ENCODE measurements at places on chromosomes 6 and 20.

- DNase-seq: no peak
Measured at GRCh38 chr6:63644668-63645326, 9.2 kb downstream of the PHF3 start.

DNA sequence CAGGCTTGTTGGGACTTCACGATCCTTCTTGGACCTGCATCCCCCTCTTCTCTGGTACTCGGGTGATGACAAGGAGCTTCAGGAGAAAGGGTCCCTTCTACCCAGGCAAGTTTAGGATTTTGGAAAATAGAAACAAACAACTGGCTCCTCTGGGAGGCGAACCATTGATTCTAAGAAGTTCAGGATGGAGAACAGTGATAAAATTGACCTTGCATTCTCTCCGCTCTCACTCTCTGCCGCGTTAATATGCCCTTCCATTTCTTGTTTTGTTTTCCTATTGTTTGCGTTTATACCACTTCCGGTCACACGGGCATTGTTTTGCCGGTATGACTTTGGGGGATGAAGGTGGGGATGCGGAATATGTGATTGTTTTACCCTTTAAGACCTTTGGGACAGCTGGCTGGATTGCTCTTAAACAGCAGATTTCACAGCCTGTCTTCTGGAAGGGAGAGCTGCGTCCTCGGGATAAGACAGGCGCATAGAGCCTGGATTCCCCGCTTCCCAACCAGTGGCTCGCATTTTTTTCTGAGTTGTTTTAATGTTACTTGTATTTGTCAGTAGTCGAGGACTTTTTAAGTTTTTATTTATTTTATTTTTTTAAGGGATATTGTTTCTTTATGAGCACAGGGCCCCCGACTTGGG, 144.3 kb upstream of the ZNF184 start:
- no peak for DNase-seq

- DNase-seq: no peak
Measured at GRCh38 chr20:23155141-23155590, 69.0 kb upstream of the CD93 start.

GRCh38 chr20:47355489-47356219, 845 bp downstream of the ZMYND8 start:
- no peak for DNase-seq

DNA sequence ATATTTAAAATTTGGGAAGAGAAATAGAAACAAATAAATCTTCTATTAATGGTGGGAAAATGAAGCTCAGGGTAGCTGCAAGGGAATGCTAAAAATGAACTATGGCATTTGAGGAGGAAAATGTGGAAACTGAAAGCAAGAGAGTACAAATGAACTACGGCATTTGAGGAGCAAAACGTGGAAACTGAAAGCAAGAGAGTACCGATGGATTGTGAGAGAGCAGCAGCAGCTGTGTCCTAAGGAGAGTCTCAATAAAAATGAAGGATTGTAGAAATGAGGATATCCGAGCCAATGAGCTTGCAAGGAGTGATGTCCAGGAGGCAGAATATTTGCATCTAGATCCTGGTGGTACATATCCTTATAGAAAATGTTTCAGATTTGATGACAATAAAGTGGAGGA, 547.1 kb upstream of the ZNF337 start:
- no peak for DNase-seq

GRCh38 chr6:25147223-25147622, 132.0 kb upstream of the CARMIL1 start:
- DNase-seq: no peak

GRCh38 chr6:95117236-95117635, 460.1 kb upstream of the MANEA start:
- DNase-seq: no peak

DNA sequence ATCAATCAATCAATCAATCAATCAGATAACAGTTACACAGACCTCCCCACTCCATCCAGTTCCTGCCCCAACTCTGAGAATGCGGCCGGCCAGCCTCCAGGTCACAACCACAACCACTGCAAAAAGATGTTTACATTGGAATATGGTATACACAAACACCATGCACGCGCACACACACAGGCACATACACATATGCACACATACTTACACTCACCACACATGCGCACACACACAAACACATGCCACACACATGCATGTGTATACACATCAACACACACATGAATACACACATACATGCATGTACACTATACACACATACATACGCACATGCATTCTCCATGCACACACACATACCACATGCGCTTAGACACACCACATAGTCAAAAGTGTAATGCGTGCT, 131.1 kb downstream of the PXDC1 start:
- no peak for DNase-seq

DNA sequence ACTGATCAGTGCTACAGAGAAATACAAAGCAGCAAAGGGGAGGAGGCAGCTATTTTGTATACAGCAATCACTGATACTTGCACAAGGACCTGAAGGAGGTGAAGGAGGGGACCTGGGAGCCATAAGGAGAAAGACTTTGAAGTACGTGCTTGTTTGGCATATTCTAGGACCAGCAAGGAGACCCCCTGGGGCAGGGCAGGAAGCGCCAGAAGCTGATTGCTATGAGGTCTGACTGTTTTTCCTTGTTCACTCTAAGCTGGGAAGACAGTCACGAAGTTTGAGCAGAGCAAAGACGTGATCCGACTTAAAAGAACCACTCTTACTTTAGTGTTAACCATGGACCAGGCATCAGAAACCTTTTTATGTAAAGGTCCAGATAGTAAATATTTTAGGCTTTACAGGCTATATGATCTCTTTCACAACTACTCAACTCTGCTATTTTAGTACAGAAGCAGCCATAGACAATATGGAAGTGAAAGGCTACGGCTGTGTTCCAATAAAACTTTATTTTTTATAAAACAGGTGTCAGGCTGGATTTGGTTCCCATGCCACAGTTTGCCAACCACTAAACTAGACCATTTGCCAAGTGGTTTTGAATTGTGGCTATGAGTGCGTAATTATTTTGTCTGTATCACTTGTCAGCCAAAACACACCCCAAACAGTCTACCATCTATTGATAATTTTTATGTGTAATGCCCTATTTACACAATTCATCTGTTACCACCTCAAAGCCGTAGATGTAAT, 217.9 kb downstream of the PRL start:
- DNase-seq: no peak

- DNase-seq: no peak
Measured at GRCh38 chr20:15774926-15775325, 798.3 kb downstream of the KIF16B start.

- no peak for DNase-seq
Measured at GRCh38 chr6:34094474-34095135, 51.3 kb downstream of the GRM4 start.

DNA sequence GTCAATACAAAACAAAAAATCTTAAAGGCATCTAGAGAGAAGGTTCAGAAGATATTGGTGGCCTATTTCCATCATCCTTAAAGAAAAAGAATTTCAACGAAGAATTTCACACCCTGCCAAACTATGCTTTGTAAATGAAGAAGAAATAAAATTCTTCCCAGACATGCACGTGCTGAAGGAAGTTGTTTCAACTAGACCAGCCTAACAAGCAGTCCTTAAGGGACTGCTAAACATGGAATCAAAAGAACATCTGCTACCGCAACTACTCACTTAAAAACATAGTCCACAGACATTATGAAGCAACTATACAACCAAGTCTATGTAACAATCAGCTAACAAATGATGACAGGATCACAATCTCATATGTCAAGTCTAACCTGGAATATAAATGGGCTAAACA, 584.9 kb upstream of the PTCHD4 start:
- no peak for DNase-seq

- no peak for DNase-seq
Measured at GRCh38 chr6:37054580-37054979, 49.1 kb downstream of the FGD2 start.

- no peak for DNase-seq
Measured at GRCh38 chr6:51738614-51739013, 348.8 kb downstream of the PKHD1 start.

GRCh38 chr6:157036245-157036711, 259.1 kb downstream of the ARID1B start:
- no peak for DNase-seq

DNA sequence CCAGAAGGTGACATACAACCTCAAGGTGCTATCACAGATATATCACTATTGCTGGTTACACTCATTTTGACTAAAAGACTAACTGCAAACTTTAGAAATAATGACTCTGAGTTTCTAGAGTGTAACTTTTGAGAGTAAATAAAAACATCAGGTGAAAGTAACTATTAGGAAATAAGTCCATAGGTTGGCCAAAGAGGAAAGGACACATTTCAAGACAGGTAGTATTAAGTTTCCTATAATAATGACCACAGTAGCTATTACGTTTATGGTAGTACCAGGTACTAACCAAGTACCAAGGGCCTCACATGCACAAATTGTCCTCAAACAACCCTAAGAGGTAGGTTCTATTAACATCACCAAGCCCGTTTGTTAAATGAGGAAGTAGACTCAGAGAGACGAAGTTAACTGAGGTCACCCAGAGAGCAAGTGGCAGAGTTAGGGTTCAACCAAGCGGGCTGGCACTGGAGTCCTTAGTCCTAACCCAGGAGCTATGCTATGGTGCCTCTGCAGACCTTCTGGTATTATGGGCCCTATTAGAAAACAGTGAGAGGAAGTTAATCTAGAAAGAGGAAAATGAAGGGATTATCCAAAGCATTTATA, 36.8 kb downstream of the HEBP2 start:
- DNase-seq: no peak

- DNase-seq: no peak
Measured at GRCh38 chr20:20872428-20872827, 160.0 kb upstream of the RALGAPA2 start.

DNA sequence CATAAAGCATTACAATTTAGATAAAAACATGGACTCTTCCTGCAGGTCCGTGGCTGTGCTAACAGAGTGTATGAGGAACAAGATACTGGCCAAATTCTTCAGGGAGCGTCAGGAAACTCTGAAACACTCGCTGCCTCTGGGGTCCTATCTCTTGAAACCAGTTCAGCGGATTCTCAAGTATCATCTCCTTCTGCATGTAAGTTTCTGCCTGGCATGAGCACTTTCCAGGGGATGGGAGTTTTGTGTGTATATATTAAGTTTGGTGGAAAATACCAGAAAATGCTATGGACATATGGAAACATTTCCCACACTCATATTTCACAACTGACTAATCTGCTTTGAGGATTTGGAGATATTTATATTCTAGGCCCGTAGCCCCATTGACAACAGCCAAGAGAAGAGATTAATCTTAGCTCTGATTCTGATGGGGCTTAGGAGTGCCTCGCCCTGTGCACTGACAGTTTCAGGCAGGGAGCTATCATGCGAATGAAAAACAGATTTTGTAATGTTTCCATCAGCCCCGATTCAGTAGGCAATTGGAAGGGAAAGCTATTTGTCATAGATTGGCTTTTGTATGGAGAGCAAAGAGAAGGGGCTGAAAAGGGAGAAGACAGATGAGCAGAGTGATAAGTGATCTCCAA, 64.7 kb upstream of the MTHFD1L start:
- DNase-seq: peak; percentile 21

DNA sequence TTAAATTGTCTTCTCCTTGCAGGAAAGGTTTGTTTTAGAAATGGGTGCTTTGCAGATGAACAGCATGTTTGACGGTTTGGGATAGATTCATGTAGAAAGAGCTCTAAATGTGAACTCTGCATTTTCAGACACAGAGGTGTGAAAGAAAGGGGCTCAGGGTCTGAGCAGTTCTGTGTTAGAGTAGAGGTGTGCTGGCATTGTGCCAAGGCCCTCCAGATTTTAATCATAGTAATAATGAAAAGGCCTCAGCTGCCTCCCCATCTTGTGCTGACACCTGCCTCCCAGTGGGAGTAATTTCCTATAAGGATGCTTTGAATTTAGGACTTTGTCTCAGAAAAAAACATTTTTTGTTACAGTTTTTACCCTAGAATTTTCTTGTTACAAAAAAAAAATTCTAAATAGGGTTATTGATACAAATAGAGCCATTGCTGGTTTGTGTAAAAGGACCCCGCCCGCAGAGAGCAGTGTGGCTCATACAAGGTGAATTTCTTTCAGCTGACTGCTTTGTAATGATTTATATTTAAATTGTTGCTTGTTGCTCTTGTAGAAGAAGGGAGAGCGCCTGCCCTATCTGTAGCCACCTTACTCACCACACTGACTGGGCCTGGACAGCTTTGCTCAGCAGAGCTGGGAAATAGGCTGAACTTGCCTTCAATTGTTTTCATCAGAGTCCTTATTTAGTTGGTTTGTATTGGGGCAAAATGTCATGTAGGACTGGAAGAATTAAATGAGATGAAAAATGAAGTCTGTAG, 294.5 kb downstream of the ZFAND3 start:
- no peak for DNase-seq

DNA sequence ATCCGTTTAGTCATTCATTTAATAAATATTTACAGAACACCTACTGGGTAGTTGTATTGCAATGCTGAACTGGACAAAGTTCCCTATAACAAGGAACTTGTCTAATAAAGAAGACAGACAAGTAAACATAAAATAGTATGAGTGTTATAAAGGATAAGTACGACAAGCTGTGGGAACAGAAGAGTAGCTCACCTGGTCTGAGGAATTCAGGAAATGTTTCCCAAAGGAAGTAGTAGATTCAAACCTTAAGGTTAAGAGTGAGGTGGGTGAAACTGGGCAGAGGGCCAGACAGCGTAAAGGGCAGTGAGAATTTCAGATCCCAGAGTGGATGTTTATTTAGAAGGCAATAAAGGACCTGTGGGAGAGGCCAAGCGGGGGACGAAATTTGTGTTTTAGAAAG, 72.3 kb upstream of the CD2AP start:
- DNase-seq: no peak

DNA sequence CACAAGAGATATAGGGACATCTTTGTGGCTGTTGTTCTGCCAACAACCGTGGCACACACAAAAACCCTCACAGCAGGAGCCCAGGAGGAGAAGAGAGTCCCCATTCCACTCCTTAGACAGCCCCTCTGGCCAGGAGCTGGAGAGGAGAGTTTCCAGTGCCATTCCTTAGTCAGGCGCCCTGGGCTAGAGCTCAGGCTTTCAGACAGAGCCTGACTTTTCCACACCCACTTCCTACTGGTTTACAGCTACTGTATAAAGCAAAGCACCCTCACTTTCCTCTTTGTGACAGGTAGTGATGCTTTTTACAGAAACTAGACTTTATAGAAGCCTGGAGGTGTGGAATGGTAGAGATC, 145.9 kb downstream of the SYCP2 start:
- DNase-seq: no peak

GRCh38 chr20:3068986-3069900, 2.2 kb upstream of the OXT start:
- DNase-seq: no peak

DNA sequence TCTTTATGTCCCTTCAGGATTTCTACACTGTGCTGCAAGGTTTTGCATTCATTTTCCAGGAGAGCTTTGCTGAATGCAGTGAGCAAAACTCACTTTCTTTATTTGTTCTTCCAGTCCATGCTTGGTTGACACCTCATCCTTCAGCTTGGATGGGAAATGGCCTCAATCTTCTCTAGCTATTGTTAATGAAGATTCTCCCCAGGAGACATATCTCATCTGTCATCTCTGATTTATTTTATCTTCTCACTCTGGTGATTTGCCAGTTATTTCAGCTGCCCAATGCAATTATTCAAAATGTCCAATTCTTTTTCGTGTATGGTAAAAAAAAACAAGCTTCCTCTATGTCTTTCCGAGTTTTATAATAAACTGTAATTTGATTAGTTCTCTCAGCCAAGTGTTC, 77.9 kb upstream of the PAK5 start:
- DNase-seq: no peak

All from amniotic stem cell (primary cell).